ENCODE measurements at places on chromosomes 2 and 18.

- DNase-seq = no peak
Observed at GRCh38 chr2:73284296-73285158, at the start of gene FBXO41. TSS of gene FBXO41 (minus strand) at chr2:73284478. CDS start at chr2:73269630, 14,848 bp downstream.

DNA sequence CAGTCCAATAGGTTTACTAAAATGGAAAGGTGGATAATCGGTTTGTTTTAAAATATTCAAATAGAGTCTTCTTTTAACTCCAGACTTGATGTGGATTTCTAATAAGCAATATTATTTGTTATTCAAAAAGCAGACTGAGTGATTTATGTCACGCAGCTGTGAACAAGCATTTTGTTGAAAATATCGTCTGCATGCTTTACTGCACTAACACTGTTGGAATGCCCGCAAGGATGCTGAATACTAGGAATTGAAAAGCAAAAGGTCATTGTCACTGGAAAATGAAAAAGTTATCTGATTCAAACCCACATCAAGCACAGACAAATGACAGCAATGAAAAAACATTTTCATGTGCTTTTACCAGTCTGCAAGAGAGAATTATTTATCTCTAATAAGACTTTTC lies 31.1 kb downstream of the CHN1 start:
- no peak for DNase-seq

- no peak for DNase-seq
Observed at GRCh38 chr2:239590276-239590675, 189.5 kb upstream of the HDAC4 start.

- DNase-seq = no peak
Observed at GRCh38 chr2:26562811-26563645, 78.1 kb downstream of the CIB4 start.

GRCh38 chr2:20192781-20193180 lies 32.1 kb downstream of the SDC1 start:
- no peak for DNase-seq

GRCh38 chr2:219626540-219626939 lies 890 bp upstream of the SLC4A3 start:
- no peak for DNase-seq

GRCh38 chr2:43303889-43304288 lies 77.5 kb upstream of the ZFP36L2 start:
- no peak for DNase-seq

DNA sequence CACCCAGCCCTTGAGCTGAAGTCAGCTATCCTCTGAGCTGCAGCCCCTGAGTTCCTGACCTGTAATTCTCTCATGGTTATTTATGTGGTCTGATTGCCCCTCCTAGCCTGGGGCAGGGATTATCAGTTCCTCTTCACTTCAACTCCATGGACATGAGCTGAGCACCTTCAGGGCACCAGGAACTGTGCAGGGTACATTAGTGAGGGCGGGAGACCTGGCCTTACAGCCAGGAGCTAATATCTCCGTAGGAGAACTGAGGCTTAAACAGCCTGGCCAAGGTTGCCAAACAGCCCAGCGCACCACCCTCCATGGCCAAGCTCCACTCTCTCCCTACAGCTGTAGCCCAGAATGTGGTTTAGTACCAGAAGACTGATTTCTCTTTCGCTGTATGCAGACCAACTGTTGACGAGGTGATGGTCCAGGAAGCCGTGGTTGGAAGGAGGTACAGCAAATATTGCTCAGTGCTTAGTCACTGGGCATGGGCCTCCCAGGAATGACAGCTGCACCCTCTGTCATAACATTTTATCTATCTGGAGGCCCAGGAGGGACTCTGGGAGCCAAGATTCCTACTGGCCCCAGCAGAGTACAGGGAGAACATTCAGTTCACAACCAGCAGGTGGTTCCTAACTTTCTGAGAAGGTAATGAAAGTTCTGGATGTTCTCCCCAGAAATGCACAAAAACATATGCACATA lies 228.7 kb upstream of the SIX2 start:
- no peak for DNase-seq

- DNase-seq = no peak
Observed at GRCh38 chr2:15840148-15840547, 100.2 kb upstream of the MYCN start.

DNA sequence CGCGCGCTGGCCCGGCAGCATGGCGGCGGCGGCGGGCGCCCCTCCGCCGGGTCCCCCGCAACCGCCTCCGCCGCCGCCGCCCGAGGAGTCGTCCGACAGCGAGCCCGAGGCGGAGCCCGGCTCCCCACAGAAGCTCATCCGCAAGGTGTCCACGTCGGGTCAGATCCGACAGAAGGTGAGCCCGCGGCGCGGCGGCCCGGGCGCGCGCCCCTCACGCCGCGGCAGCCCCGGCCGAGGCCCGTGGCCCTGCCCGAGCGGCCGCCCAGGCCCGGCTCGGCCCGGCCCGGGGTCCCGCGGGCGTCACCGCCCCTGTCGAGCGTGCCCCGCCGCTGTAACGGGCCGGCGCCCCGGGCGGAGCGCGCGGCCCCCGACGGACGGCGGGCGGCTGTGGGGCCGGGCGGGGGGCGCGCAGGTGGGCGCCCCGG lies 218 bp downstream of the DGKD start:
- DNase-seq = no peak

- DNase-seq = no peak
Observed at GRCh38 chr2:146632707-146633106, 1212.1 kb upstream of the ACVR2A start.

DNA sequence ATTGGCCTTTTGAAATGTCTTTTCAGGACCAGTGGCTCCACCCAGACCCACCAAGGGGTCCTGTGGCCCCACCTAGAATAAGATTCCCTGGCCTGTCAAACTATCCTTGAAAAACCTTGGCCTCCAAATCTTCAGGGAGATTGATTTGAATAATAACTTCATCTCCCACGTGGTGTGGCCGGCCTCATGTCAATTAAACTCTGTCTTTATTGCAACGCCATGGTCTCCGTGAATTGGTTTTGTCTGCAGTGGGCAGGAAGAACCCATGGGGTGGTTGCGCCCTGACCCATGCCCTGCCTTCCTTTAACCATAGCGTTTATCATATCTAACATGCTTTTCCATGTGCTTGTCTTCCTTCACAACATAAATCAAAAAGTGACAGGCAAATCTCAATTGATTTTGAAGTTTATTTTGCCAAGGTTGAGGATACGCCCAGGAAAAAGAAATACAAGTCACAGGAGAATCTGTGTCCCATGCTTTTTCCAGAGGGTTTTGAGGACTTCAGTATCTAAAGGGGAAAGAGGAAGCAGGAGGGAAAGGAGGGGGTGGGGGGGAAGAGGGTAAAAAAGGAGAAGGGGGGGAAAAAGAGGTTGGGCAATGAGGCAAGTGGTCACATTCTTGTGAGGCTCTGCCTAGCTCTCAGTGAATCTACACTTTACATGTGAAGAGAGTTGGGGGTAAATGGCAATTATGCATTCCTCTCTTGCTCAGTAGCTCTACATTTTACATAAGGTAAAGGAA lies 66.5 kb upstream of the CABLES1 start:
- DNase-seq = no peak

GRCh38 chr2:38386821-38387220 lies 9.7 kb upstream of the ATL2 start:
- no peak for DNase-seq

DNA sequence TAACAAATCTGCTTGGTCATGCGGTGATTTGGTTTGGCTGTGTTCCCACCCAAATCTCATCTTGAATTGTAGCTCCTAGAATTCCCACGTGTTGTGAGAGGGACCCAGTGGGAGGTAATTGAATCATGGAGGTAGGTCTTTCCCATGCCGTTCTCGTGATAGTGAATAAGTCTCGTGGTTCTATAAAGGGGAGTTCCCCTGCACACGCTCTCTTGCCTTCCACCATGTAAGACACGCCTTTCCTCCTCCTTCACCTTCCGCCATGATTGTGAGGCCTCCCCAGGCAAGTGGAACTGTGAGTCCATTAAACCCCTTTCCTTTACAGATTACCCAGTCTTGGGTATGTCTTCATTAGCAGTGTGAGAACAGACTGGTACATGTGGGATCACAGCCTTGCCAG lies 36.7 kb downstream of the TRABD2A start:
- DNase-seq = no peak

All from hippocampal formation (tissue), 2 donors.